ENCODE measurements at places on chromosomes 16 and 17.
A peak's percentile ranks its signal among the peaks of the same experiment; 100 is the strongest.

DNA sequence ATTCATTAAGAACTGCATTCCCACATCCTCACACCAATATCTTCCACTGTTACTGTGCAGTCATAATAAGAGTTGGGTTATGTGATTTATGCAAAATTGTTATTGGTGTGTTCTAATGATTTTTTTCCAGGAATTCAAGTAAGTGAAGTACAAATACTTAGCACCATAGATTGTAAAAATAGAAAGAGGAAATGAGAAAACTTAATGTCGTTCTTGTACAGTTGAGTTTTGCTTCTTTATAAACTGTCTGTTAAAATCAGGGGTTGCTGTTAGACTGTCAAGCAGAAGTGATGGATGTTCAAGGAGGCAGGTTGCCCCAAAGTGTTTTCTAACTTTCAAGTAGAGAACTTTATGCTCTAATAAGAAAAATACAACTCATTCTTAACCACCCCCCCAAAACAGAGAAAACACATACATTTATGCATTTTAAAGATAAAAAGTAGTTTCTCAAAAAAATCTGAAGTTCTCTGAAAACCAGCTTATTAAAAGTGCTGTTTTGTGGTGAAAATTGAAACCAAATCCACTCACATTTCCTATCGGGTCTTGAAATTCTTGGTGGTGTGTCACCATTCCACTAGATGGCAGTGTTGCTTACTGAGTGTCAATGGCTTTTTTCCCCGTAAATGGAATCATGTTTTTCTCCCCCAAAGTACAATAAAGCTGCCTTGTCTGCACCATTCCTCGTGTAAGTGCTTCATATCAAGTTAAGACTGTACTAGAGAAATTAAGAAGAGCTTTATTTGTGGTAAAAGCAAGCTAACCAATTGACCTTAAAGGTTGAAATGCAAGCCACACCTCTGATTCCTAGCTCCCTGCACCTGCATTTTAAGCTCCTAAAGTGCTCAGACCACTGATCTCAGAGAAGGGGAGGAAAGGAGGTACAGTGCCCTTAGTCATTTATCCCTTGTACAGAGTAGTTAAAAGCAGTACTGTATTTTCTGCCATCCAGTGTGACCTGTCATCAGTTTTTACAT lies 4.7 kb upstream of the IGSF6 start:
- DNase-seq, result no peak

DNA sequence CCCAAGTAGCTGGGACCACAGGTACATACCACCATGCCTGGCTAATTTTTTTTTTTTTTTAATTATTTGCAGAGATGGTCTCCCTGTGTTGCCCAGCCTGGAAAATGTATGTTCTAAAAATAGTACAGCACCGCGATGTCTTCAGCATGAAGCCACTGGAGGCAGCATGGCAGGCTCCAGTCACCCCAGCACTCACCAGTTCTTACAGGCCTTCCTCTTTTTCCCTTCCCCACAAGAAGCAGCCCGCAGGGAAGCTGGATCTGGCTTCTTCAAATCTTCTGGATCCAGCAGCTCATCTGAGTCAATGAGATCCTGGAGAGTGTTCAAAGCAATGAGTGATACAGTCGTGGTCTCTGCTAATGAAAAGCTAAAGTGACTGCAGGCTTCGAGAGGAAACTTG lies 16.2 kb downstream of the CIAPIN1 start:
- DNase-seq, result no peak

DNA sequence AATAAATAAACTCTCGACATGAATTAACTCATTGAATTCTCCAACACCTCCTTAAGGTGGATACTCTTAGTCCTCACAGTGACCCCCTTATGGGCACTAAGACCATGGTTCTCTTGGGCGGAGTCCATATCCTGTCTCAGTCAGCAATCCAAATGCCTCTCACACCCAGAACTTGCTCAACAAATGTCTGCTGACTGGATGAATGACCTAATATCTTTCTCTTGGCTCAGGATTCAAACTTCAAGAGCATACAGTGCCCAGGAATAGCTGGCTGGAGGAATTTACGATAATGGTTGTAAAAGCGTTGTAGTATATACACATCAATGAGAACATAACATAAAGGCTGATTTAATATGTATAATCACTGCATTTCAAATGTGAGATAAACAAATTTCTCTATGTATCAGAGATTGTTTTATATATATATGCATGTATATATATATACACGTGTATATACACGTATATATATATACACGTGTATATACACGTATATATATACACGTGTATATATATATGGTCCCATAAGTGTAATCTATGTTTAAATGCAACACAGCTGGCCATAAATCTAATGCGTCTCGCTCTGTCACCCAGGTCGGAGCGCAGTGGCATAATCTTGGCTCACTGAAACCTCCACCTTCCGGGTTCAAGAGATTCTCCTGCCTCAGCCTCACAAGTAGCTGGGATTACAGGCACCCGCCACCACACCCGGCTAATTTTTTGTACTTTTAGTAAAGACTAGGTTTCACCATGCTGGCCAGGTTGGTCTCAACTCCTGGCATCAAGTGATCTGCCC lies 6.5 kb upstream of the UBB start:
- DNase-seq, result peak; percentile 11

DNA sequence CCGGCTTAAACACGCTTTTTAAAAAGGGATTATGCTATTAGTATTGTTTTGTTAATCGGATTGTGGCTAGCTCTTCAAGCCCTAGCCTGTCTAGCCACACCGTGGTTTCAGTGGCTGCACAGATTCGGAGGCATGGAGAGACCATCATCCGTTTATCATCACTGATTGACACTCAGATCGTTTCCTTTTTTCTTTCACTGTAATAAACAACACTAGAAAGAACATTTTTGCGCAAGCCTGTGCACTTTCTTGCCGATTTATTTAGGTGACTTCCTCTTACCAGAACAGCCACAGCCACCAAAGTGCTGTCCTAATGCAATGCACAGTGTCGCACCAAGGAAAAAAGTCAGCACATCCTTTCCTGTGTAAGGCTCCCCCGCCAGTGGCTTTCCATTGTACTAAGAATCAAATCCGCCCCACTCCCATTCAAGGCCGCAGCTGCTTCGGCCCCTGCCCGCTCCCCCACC lies 78.2 kb downstream of the CRISPLD2 start:
- no peak for DNase-seq

- peak; percentile 34 for DNase-seq
These were observed 70.0 kb upstream of the TNRC6C start for GRCh38 chr17:77888242-77889134.

- no peak for DNase-seq
These were observed 17.9 kb downstream of the PSME3IP1 start for GRCh38 chr16:57167953-57168352.

- DNase-seq, result no peak
These were observed 4.0 kb upstream of the ARL6IP1 start for GRCh38 chr16:18805257-18805773.

GRCh38 chr16:11248133-11248532 lies 7.9 kb downstream of the SOCS1 start:
- DNase-seq, result no peak

- DNase-seq, result no peak
These were observed 269.8 kb upstream of the MYOCD start for GRCh38 chr17:12395733-12396354.

GRCh38 chr17:81994593-81995462 lies 17.4 kb downstream of the ASPSCR1 start:
- no peak for DNase-seq
